Psoas muscle (tissue), 8 donors: ENCODE measurements at places on chromosomes 3 and 15. TPM values are rescaled to one million over a fixed set of nuclear protein-coding genes. Genes with fewer than 3 reads are reported as not detected.

Gene DAPK2
- 50.3 TPM for total RNA-seq

Gene LTF
- total RNA-seq, result 3.8 TPM

Gene AADACL2
- total RNA-seq, result not detected

Gene TGM5
- total RNA-seq, result not detected

Gene CCR1
- total RNA-seq, result 1.0 TPM

Gene RTP4
- total RNA-seq, result 0.56 TPM

Gene P2RY1
- 0.97 TPM for total RNA-seq

Gene SLC22A13
- total RNA-seq, result 0.20 TPM

Gene TFDP2
- total RNA-seq, result 36.5 TPM

Gene BLM
- total RNA-seq, result 0.47 TPM

- DNase-seq, result no peak
Measured at GRCh38 chr3:56915966-56916586, 114.3 kb upstream of the ARHGEF3 start.

DNA sequence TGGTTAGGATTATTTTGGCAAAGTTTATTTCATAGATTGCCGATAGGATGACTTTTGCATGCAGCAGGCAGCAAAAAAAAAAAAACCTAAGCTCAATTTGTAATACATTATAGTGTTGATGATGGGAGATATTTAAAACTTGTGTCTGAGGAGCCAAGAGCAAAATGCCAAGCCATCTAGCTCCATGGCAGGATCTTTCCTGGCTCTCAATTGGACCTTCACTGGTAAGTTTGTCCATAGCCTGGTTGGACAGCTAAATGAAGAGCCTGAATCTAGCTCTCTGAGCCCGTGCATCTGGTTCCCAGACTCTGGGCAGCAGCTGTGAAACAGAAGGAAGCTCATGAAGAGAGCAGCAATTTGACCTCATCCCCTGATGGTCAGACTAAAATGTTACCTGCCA is 17.5 kb downstream of the STAC start:
- DNase-seq, result no peak

- no peak for DNase-seq
Measured at GRCh38 chr3:125062904-125063618, 7.3 kb upstream of the HEG1 start.

GRCh38 chr3:165954171-165954570 is 116.9 kb upstream of the BCHE start:
- no peak for DNase-seq

DNA sequence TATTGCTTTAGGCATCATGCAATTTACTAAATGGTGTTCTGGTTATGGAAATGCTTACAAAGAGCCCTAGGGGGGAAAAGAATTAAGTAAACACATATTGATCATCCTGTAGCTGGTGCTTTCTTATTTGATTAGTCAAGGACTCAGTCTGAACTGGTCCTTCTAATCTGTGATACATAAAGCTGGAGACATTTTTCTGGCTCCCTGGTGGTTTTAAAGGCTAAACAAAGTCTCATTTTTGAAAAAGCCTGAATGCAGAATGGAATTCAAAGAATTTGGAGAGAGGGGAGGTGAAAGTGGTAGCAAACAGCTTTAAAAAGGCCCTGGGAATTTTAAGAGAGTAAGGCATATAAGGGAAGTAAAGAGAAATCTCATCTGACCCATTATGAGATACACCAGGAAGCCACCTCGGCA is 149.7 kb downstream of the RBMS3 start:
- DNase-seq, result no peak

- DNase-seq, result no peak
Measured at GRCh38 chr3:137978328-137978727, 31.6 kb upstream of the CLDN18 start.

DNA sequence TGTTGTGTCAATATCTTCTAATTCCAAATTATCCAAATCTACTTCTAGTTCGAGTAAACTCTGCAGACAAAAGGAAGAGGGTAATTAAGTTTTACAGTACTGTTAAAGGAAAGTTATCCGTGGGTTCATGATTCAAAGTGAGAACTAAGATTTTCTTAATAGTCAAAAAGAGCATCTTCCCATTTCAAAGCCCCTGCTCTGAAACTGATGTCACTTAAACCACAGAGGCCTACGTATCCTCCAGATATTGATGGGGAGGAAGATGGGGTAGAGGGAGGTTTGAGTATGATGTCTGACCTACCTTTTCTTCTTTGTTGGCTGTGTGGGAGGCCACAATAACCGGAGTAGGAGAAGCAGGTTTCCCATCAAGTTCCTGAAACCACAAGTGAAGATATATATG is 14.1 kb downstream of the MRPS22 start:
- DNase-seq, result no peak

GRCh38 chr3:46968783-46969428 is 7.6 kb downstream of the CCDC12 start:
- no peak for DNase-seq

DNA sequence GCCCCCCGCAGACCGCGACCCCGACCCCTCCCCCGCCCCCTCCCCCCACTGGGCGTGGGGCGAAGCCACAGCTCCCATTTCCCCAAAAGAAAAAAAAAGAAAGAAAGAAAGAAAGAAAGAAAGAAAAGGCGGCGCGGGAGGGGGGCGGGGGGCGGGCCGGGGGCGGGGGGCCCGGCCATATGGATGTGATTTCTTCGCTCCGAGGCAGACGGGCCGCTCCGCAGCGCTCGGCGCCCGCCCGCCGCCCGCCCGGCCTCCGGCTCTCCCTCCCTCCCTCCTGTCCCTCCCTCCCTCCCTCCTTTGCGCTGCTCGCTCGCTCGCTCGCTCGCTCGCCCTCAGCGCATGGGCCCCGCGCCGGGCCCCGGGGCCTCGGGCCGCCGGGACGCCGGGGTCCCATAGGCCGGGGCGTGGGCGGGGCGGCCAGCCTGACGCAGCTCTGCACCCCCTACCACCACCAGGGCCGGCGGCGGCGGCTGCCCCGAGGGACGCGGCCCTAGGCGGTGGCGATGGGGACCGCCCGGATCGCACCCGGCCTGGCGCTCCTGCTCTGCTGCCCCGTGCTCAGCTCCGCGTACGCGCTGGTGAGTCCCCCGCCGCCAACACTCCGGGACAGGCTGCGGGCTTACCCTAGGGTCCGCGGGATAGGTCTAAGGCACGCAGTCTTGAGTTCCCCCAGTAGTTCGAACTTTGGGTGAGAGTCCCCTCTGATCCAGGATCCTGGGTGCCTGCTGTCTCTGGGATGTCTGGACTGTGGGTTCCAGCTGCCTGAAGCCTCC is 5.7 kb downstream of the PTH1R start:
- DNase-seq, result no peak

DNA sequence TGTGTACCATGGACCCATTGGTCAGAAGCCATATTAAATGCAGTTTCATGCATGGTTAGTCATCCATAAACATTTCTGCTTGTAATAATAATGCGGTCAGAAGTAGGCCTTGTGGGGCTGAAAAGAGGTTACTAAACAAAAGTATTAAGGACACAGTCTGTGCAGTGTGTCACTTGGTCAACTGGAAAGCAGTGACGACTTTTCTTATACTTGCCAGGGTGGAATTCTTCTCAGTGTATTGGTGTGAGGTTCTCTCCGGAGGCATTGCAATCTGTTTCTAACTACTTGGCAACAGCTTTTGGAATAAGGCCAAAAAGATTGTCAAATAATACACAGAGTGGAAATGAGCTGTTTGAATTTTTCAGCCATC is 46.8 kb downstream of the CHL1 start:
- DNase-seq, result no peak

- no peak for DNase-seq
Measured at GRCh38 chr3:22536541-22536940, 666.6 kb upstream of the UBE2E2 start.

DNA sequence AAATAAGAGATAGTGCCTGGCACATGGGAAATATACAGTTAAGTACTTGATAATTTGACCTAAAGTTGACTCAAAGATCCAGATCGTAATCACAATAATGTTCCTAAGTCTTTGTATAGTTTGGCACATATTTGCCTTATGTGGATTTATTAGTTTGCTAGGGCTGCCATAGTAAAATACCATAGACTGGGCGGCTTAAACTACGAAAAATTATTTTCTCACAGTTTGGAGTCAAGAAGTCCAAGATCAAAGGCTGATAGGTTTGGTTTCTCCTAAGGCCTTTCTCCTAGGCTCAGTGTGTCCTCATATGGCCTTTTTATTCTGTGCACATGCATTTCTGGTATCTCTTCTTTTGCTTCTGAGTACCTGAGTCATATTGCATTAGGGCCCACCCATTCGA is 453.7 kb downstream of the NAALADL2 start:
- no peak for DNase-seq

GRCh38 chr15:101042320-101042719 is 123.2 kb downstream of the LRRK1 start:
- DNase-seq, result no peak

- peak; percentile 80 for DNase-seq
Measured at GRCh38 chr3:73365756-73366397, 258.9 kb downstream of the PDZRN3 start.

DNA sequence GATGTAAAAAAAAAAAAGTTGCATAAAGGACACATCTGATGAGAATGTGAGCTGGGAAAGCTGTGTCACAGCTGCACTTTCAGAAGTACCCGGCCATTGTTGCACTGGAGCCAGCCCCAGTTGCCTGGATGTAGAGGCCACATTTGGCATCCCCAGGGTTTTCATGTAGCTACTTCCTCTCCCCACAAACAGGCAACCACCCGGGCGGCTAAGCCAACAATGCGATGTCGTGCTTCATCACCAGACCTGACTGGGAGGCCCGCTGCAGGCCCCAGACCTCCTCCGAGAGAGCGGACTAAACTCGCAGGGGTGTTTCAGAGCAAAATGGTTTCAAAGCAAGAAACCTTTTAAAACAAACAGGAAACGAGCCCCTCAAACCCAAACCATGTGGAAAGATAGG is 142.3 kb downstream of the TMCO5A start:
- peak; percentile 77 for DNase-seq

- no peak for DNase-seq
Measured at GRCh38 chr15:50968353-50968752, 59.9 kb downstream of the AP4E1 start.

DNA sequence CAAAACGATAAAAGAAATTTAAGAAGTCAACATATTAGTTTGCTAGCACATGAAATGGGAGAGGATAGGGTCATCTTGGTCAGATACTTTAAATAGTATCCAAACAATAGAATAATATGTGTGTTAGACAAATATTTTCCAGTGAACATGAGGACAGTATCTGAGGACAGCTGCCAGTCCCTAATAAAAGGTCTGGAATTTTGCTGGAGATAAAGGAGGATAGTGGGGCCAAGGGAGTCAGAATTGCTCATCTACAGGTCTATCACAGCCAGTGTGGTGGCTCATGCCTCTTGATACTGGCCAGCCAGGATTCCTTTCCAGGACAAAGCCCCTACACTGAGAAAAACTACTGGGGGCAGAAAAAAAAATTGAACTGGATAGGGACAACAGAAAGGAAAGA is 74.0 kb downstream of the HERC1 start:
- DNase-seq, result no peak
